ENCODE measurements at places on chromosomes 6 and 20.
A peak's percentile ranks its signal among the peaks of the same experiment; 100 is the strongest.

GRCh38 chr20:50169329-50169823 lies 15.9 kb upstream of the PEDS1 start:
- DNase-seq = no peak

GRCh38 chr6:38528196-38528965 lies 111.3 kb downstream of the BTBD9 start:
- DNase-seq = peak; percentile 56

DNA sequence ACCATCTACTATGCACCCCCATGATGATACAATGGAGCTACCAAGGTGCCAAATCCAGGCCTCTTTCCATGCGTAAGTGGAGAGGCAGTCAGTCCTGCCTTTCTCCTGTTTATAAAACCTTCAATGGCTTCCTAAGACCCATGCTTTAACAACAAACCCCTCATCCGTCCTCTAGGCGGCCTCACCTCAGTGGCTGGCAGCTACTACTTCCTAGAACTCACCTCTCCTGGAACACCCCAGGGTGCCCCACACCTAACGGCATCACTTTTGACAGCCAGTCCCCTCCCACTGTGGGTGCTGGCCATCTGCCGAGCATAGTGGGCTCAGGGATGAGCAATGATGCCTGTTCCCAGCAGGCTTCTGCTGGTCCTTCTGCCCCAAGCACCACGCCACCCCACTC lies 80.0 kb upstream of the TAB2 start:
- no peak for DNase-seq

DNA sequence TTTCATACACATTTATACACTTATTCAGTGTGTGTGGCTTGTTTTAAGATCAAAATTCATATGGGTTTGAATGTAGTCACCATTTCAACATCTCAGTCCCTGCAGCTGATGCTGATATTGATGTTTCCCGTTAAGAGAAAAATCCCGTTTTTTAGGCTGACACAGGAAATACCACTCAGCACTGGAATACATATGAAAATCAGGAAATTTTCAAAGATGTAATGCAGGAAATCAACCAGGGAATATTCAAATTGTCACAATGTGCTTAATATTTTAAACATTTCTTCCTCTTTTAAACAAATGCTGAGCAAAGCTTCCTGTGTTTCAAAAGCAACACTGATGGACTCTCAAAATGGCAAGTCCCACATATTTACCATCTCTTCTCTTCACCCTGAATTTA lies 94.5 kb upstream of the MARCKS start:
- no peak for DNase-seq

DNA sequence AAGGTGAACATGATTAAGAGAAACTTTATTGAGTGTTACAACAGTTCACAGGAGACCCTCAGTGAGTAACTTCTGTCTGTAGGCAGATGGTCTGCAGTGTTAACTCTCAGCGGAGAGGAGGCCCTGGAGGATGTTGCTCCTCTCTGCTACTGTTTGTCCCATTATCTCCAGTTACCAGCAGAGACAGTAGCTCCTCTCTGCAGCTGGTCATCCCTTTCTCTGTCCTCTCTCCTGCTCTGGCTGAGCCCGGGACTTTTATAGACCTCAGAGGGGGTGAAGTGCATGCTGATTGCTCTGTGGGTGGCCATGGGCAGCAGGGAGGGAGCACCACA lies 5.7 kb downstream of the GTSF1L start:
- no peak for DNase-seq

GRCh38 chr6:44010411-44011349 lies 116.6 kb downstream of the MRPL14 start:
- peak; percentile 92 for DNase-seq

GRCh38 chr6:144730088-144730645 lies 445.0 kb downstream of the UTRN start:
- DNase-seq = no peak

- no peak for DNase-seq
These were observed 58.8 kb downstream of the REV3L start for GRCh38 chr6:111423960-111424846.

DNA sequence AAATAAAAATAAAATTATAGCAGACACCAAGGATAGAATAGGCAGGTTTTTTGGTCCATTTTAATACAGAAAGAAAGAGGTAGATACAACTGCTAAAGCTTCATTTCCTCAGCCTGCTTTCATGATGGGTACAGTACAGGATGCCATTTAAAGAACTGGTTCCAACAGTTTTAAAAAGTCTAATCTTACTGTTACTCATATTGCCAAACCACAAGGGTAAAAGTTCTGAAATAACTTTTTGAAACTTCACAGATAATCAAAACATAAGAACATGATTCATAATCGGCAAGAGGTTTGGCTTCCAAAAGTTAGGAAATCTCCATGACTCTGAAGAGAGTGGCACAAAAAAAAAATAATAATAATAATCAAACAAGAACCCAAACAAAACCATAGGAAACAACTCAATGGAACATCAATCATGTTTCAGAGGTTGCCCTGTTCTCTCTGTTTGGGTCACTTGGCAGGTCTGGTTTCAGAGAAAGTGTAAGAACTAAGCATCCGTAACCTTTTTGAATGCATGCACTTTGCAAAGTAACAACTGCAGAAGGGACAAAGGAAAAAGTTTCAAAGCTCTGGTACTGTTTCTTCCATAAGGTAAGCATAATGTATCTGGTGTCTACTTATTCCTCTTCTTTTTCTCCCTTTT lies 79.7 kb downstream of the SMLR1 start:
- DNase-seq = no peak
